Activated T-cell treated with anti-CD3 and anti-CD28 coated beads, Interleukin-2, amount 50 U/mL, for 72 hours (primary cell): ENCODE measurements at places on chromosomes 11 and 22. TPM values are rescaled to one million over a fixed set of nuclear protein-coding genes. Genes with fewer than 3 reads are reported as not detected.

The SVIP gene
- 50.7 TPM for total RNA-seq

The NNMT gene
- total RNA-seq: not detected

The LUZP2 gene
- total RNA-seq: not detected

The HTR3A gene
- not detected for total RNA-seq

DNA sequence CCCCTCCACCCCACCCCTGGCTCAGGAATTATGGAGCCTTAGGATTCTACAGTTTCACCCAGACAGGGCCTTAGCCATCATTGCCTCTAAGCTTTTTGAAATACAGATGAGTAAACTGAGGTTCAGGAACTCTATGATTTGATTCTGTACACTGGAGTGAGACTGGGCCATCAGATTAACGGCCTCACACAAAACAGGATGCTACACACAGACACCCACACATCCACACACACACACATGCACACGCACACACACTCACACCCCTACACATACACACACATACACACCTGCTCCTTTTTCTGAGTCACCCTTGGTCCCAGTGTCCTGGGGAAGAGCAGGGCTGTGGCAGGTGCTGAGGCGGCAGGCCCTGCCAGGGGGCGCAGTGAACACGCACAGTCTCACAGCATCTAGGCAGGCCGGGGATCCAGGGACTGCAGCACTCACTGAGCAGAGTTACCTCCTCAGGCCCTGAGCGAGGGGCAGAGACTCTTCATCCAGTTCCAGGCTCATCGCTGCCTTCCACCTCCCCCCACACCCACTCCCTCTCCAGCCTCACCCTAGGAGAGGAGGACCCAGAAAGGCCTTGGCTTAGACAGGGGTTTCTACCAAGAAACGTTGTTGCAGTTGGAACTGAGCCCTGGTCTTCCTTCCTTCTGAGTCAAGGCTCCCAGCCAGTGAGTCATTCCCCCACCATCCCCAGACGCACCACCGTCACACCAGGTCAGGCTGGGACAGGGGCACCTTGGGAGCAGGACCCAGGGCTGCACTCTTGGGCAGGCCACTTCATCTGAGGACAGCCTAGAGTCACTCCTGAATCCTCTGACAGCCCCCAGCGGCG is 89.8 kb upstream of the PARVA start:
- H3K27me3 ChIP-seq: no peaks in the 10 kb centered on the region
- no peak overlapping the region for H3K4me3 ChIP-seq
- peaks cover 10% of the 10 kb centered on the region for H3K4me1 ChIP-seq
- no peak for DNase-seq

DNA sequence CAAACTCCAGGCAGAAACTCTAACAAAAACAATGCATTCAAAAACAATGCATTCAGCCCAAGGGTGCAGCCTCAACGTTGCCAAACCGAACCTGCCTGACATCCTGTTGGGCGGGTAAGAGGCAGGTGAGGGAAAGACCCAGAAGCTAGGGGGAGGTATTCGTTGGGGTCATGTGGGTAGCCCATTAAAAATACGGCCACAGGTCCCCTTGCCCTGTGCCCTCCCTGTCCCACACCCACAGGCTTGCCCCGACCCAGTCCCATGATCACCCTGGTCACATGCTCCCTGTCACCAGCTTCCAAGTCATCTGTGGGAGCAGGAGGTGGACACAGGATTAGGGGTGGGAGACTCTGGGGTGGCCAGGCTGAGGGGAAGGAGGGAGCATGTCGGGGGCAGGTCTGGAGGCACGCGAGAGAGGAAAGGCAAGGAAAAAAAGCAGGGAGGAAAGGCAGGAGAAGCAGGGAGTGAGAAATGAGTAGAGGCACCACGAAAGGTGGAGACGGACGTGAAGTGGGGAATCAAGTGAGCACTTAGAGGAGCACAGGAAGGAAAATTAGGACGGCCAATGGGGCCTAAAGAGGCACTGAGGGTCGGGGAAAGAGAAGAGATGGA is 683 bp downstream of the PLA2G6 start:
- H3K4me1 ChIP-seq: peaks cover 58% of the 10 kb centered on the region
- peaks cover 4% of the 10 kb centered on the region for H3K36me3 ChIP-seq
- peak; percentile 50 for DNase-seq
- peak overlapping the region; percentile 95 for H3K4me3 ChIP-seq
- H3K27me3 ChIP-seq: no peaks in the 10 kb centered on the region
